Stimulated activated CD4-positive, alpha-beta T cell treated with anti-CD3 and anti-CD28 coated beads, Interleukin-4, amount 100 ng/mL, for 1 hour (primary cell): ENCODE measurements at places on chromosomes 5 and 9.
A peak's percentile ranks its signal among the peaks of the same experiment; 100 is the strongest.

- peak; percentile 75 for DNase-seq
Measured at GRCh38 chr9:133133681-133134387, 12.8 kb upstream of the RALGDS start.

DNA sequence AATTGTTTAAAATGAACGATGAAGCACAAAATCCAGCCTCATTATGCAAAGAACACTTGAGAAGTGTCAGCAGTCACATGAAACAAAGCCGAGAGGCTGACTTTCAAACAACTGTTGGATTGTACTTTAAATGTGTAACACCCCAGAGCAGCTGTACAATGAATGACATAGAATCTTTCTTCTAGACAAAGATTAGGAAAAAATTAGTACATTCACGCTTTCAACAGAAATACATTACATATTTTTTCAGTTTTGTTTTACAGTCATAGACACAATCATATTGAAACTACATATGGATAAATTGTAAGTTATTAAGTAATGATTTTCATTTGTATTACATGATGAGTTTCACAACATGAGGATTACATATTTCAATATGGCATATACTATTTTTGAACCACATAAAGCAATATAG is 10.6 kb upstream of the AGXT2 start:
- DNase-seq: no peak

GRCh38 chr5:135828782-135829127 is 5.7 kb upstream of the SLC25A48 start:
- DNase-seq: no peak

GRCh38 chr5:126527892-126528291 is 67.1 kb downstream of the ALDH7A1 start:
- DNase-seq: no peak

GRCh38 chr5:113806250-113806649 is 292.8 kb downstream of the YTHDC2 start:
- no peak for DNase-seq

GRCh38 chr9:116276651-116277121 is 123.1 kb downstream of the PAPPA start:
- no peak for DNase-seq
